ENCODE measurements at places on chromosomes 3 and 15. TPM values are rescaled to one million over a fixed set of nuclear protein-coding genes. Genes with fewer than 3 reads are reported as not detected.
A peak's percentile ranks its signal among the peaks of the same experiment; 100 is the strongest.

GRCh38 chr3:128493570-128494366 is 767 bp upstream of the GATA2 start:
- no peak for DNase-seq

GRCh38 chr3:159818997-159819500 is 169.6 kb upstream of the IL12A start:
- DNase-seq: no peak

DNA sequence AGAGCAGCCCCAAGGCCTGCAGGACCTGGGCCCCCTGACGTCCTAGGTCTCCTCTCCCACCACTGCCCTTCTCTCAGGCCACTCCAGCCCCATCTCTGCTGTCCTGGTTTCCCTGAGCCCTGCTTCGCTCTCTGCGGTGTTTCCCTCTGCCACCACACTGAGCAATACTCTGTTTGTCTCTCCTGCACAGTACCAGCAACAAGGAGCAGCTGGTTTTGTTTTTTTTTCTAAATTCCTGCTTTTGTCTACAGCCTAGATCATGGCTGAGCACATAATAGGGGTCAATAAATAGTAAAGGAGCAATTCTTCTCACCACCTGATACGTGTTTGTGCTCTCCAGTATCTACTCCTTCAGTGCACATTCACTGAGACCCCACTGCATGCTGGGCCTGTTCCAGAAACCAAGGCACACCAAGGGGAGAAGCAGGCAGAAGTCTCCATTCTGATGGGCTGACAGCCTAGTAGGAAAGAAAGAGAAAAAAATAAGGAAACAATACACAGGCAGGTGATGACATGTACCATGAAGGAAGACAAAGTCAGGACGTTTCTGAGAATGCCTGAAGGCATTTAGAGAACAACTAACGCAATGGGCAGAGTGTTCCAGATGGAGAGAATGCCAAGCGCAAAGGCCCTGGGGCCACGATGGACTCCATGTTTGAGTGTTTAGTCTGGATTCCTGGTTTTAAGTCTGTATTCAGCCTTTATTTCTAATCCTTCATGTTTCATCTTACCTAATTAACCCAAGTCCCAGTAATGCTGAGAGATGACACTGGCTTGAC is 6.0 kb upstream of the ACAD9 start:
- DNase-seq: no peak

GRCh38 chr15:97736748-97737147 is 223.8 kb upstream of the ARRDC4 start:
- DNase-seq: no peak

- DNase-seq: no peak
Observed at GRCh38 chr15:72727154-72727553, 41.1 kb downstream of the BBS4 start.

GRCh38 chr15:94348084-94348483 is 116.7 kb downstream of the MCTP2 start:
- DNase-seq: no peak

GRCh38 chr3:174700736-174701135 is 158.4 kb upstream of the NAALADL2 start:
- no peak for DNase-seq

- peak; percentile 90 for DNase-seq
Observed at GRCh38 chr3:105829871-105830622, 38.8 kb downstream of the CBLB start.

- DNase-seq: no peak
Observed at GRCh38 chr3:20052851-20053250, 12.6 kb downstream of the KAT2B start.

- no peak for DNase-seq
Observed at GRCh38 chr15:70521576-70522322, 241.6 kb downstream of the UACA start.

- no peak for DNase-seq
Observed at GRCh38 chr3:58848826-58849225, 182.3 kb upstream of the FAM3D start.

GRCh38 chr3:26637698-26638097 is 15.1 kb downstream of the LRRC3B start:
- no peak for DNase-seq

DNA sequence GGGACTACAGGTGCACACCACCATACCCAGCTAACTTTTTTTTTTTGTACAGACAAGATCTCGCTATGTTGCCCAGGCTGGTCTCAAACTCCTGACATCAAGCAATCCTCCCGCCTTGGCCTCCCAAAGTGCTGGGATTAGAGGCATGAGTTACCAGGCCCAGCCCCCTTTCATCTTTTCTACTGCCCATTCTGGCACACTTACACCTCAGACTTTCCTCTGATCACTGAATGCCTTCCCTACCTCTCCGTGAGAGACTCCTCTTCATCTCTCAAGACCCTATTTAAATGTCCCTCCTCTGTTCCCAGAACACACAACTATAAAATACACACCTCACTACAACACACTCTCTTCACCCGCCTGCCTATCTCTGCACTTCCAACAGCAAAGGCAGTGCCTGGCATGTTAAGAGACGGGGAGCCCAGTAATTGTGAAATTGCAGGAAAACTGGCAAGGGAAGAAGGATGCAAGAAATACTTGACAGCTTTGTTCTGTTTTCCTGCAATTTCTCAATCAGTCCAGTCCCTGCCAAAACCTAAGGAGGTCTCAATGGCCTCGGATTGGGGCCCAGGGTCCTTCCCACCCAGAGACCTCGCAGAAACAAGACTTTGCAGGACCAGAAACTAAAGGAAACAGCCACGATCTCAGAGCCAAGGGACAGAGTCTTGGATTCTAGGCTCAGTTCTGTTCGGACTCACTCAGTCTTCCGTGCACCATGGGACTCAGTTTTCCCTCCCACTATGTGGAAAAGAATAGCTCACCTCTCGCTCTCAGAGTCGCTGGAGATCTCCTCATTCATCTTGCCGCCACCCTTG is 849 bp downstream of the RRP9 start:
- peak; percentile 15 for DNase-seq

GRCh38 chr15:25052191-25052999 is 97.6 kb downstream of the SNRPN start:
- no peak for DNase-seq

- no peak for DNase-seq
Observed at GRCh38 chr3:12394569-12395271, 89.6 kb upstream of the TSEN2 start.

DNA sequence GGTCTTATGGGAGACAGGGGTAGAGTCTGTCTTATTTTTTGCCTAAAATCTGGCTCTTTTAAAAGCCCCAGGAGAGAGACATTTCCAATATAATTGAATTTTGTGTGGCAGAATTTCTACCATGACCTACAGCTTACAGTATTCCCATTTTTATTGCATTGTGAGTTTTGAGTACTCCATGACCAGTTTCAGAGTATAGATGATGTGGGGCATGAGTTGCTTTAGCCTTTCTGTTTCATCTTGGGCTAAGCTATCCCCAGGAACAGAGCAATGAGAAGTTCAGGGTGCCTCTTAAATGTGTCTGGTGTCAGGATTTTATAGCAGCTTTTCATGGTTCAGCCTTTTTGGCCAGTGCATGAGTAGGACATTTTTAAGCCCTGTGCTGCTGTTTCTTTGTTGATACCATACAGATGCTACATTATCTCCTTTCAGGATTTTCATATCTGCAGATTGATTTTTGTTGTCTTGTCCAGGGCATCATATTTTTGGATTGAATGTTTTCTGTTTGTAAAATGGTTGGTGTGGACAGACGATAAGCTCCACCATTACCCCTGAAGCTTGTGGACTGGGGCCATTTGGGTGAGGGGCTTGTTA is 3.5 kb downstream of the ABHD2 start:
- DNase-seq: no peak

DNA sequence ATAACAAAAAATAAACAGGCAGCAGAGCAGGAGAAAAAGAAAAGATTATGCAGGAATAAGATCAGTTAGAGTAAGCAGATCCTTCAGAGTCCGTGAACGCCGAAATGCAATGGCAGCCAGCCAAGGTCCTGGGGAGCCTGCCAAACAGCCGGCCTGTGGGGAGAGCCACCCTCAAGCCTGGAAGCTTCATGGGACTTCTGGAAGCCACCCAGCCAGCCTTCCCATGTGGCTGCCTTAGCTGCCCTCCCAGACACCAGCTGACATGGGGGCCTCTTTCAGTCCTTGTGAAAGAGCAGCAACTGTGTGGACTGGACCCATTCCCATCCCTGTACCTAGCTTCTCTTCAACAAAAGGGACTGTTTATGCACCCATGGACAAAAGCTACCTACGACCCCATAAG is 64.9 kb upstream of the RAD18 start:
- no peak for DNase-seq

DNA sequence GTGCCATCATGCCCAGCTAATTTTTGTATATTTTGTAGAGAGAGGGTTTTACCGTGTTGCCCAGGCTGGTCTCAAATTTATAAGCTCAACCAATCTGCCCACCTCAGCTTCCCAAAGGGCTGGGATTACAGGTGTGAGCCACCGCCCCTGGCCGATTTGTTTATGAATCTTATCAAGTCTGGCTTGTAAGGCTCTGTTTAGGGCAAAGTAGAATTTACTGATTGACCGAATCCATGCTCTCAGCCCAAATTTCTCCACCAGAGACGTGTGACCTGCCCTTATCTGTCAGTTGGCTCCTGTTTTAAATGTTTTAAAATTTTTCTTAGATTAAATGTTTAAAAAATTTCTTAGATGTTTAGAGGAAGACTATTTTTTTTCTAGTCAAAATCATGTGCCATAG is 19.5 kb downstream of the RAD54L2 start:
- no peak for DNase-seq

The GOLGA8S gene
- total RNA-seq: not detected

The RTP3 gene
- total RNA-seq: not detected

The XYLB gene
- total RNA-seq: 1.7 TPM

The CEMIP gene
- 0.85 TPM for total RNA-seq

The PLSCR4 gene
- total RNA-seq: 677 TPM

The CHRNA7 gene
- total RNA-seq: 0.79 TPM

The ZKSCAN7 gene
- 2.2 TPM for total RNA-seq

The MORF4L1 gene
- 410 TPM for total RNA-seq

The CASR gene
- total RNA-seq: not detected

The NEIL1 gene
- 21.7 TPM for total RNA-seq
